Esophagus muscularis mucosa (tissue), 4 donors: ENCODE measurements at places on chromosomes 4 and X. TPM values are rescaled to one million over a fixed set of nuclear protein-coding genes. Genes with fewer than 3 reads are reported as not detected.

FAAH2 gene
- 0.97 TPM for total RNA-seq

GASK1B gene
- 27.8 TPM for total RNA-seq

DMRTC1 gene
- total RNA-seq: not detected

DNA sequence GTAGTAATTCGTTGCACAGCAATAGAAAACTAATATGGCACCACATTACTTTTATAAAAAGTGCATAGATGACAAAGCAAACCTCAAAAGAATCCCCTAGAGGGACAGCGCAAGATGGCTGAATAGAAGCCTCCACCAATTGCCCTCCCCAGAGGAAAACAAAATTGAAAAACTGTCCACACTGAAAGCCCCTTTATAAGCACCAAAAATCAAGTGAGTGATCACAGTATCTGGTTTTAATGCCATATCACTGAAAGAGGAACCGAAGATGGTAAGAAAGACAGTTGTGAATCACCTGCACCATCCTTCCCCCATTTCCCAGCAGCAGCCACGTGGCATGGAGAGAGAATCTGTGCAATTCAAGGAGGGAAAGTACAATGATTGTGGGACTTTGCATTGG, 522.2 kb downstream of the GLUD2 start:
- H3K4me3 ChIP-seq: no peak overlapping the region
- H3K27ac ChIP-seq: no peak overlapping the region
- DNase-seq: no peak

DNA sequence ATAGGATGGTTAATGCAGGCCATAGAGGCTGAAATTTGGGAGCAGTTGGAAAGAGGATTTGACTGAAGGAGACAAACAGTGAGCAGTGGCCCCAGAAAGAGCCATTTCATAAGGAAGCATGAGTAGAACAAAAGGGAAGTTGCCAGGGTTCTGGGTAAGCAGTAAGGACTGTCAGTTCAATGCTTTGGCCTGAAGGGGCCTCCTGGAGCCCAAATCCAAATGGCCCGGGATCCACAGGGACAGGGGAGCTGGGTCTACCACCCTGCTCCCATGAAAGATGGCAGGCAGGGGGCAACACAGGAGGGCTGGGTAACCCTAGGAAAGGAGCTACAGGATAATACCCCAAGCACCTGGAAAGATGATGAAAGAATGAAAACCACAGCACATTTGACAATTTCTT, 4.1 kb upstream of the INTS6L start:
- H3K4me3 ChIP-seq: no peak overlapping the region
- no peak overlapping the region for H3K27ac ChIP-seq
- H3K36me3 ChIP-seq: no peaks in the 10 kb centered on the region
- H3K4me1 ChIP-seq: no peaks in the 10 kb centered on the region

DNA sequence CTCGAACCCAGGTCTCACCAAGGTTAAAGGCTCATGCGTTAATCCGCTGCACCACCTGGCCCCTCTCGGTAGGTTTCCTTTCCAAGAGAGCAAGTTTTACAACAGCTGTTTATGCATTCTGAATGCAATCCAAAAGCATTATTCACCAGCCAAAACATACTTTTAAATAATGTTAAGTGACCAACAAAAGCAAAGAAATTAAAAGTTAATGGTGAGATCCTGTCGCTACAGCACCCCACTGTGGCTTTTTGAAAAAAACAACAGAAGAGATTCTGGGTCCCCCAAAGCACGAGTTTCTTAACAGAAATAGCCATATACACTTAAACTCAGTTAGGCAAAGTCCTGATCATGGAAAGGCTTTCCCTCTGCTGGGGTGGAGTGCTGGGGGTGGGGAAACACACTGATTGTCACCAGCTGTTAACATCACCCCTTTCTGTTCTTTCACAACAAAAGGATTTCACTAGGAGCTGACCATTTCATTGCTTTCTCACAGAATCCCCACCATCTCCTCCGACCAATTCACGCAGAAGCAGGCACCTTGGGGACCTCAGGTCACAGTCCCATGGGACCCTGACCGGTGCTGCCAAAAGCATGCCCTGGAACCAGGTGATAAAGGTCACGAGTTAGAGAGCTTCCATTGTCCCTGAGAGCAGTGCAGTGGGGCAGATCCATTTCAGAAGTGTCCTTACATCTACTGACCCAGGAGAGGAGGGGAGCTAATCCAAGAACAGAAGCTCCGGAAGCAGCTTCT, 51.2 kb downstream of the ZNF827 start:
- no peak for DNase-seq
- no peaks in the 10 kb centered on the region for H3K27me3 ChIP-seq
- peaks cover 9% of the 10 kb centered on the region for H3K36me3 ChIP-seq
- no peak overlapping the region for H3K4me3 ChIP-seq
- peaks cover 24% of the 10 kb centered on the region for H3K4me1 ChIP-seq
- peak overlapping the region; percentile 65 for H3K27ac ChIP-seq

DNA sequence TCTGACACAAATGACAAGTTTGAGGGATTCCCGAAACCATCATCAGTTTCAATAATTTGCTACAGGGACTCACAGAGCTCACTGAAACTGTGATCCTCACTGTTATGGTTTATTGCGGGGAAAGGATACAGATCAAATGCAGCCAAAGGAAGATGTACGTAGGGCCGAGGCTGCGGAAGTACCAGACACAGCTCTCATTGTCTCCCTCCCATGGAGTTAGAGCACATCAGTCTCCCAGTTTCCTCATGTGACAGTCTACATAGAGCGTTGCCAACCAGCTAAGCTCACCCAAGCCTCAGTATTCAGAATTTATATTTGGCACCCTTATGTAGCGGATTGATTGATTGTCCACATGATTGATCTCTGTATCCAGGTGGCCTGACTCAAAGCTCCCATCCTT, 137.8 kb upstream of the TENM3 start:
- no peak for DNase-seq
- H3K36me3 ChIP-seq: no peaks in the 10 kb centered on the region
- no peak overlapping the region for H3K27ac ChIP-seq
- H3K4me1 ChIP-seq: no peaks in the 10 kb centered on the region
- no peaks in the 10 kb centered on the region for H3K27me3 ChIP-seq

DNA sequence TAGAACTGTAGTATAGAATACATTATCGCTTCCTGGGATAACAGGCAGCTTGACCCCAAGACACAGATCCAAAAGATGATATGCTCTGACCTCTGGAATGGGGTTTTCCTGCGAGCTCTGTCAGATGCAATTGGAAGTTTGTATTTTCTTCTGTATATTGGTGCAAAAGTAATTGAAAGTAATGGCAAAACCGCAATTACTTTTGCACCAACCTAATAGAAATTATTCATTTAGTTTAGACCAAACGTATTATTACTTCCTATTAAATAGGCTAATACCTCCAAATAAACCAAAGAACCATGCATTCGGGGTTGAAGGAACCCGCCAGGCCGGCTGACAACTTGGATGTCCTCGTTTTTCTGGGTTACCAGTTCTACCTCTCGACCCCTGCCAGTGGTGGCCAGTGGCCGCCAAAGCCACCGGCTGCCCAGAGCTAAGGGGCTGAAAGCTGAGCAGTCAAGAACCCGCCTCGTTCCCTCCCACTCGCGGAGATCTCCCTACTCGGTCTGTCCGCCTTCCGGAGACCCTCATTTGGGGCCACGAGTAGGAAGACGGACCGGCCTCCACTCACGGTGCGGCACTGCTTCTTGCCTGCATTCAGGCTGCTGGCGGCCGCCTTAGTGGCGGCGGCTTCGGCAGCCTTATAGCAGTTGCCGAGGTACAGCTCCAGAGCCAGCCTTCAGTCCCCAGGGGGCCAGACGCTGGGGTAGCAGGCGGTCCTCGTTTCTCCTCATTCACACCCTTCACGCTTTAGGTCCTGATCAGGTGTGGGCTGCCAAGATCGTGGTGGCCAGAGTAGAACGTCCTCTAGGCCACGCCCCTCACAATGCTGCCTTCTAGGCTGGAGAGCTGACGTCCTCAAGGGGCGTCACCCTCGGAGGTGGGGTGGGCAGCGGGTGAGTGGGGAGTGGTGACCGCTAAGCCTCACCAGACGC, 121.9 kb downstream of the RBMX2 start:
- no peak overlapping the region for H3K27ac ChIP-seq
- H3K4me3 ChIP-seq: peak overlapping the region; percentile 58
- no peak for DNase-seq
- H3K36me3 ChIP-seq: no peaks in the 10 kb centered on the region
- H3K4me1 ChIP-seq: no peaks in the 10 kb centered on the region
- no peaks in the 10 kb centered on the region for H3K27me3 ChIP-seq

DNA sequence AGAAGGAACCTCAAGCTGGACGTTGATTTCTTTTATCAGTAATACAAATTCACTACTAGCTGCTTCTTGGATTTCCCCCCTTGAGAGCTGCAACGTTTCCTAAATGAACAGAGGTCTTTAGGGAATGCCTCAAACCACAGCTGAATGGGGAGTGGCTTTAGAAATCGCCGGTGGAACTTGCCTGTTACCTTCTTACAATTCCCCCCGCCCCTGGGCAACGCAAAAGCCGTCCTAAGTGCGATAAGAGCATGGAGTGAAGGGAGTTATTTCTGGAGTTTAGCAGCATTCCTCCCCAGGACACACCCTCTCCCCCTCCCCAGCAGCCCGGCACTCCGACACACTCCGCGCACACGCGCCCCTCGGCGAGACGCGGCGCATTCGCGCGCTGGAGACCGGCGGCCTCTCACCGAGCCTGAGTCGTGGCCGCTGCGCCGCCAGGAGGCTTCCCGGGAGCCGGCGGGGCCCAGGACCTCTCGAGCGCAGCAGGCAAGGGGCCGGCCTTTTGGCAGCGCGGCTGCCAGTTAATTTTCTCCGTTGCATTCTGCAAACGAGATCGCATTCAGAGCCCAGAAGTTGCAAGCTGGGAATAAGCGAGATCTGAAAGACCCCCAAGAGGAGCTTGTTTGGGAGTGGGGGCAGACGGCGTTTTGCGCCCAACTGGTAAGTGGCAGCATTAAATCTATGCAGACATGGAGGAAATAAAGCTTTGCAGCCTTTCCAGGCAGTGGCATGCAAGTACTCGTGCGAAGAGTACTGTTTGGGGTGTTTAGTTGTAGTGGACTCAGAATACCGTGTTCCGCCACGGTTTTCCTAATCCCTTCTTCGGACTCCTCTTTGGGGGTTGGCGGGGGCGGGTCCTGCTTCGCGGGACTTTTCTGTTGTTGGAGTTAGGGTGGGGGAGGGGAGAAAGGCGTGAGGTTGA, 134.7 kb downstream of the PALLD start:
- H3K27me3 ChIP-seq: no peaks in the 10 kb centered on the region
- H3K4me3 ChIP-seq: peak overlapping the region; percentile 65
- no peaks in the 10 kb centered on the region for H3K36me3 ChIP-seq
- no peak for DNase-seq

DNA sequence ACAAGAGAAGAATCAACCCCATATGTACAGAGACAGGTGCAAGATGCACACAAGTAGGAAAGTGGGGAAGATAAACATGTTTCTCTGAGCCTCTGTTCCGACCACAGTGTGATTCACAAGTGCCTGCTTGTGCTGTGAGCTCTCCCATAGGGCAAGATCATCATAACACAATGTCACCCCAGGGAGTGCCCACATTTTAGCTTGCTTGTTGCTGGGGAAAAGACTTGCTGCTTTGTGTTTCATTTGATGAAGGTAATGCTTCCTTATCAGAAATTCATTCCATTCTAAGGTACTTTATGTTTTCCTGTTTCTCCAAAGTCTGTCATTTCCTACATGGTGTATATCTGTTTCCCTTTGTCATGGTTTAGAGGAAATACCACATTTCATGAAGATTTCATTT, 304.5 kb upstream of the DIPK2B start:
- H3K36me3 ChIP-seq: no peaks in the 10 kb centered on the region
- H3K27me3 ChIP-seq: no peaks in the 10 kb centered on the region
- peaks cover 23% of the 10 kb centered on the region for H3K4me1 ChIP-seq
- H3K4me3 ChIP-seq: no peak overlapping the region

GRCh38 chr4:184345573-184345922, 127.9 kb upstream of the ENPP6 start:
- no peaks in the 10 kb centered on the region for H3K27me3 ChIP-seq
- H3K36me3 ChIP-seq: no peaks in the 10 kb centered on the region
- H3K27ac ChIP-seq: peak overlapping the region; percentile 34
- no peak overlapping the region for H3K4me3 ChIP-seq
- peaks cover 44% of the 10 kb centered on the region for H3K4me1 ChIP-seq
- DNase-seq: no peak
